Foreskin fibroblast (primary cell): ENCODE measurements at places on chromosomes 7 and 10.
A peak's percentile ranks its signal among the peaks of the same experiment; 100 is the strongest.

GRCh38 chr7:45626441-45627430 lies 52.6 kb downstream of the ADCY1 start:
- no peak for DNase-seq

- no peak for DNase-seq
Observed at GRCh38 chr7:25256333-25256819, 28.1 kb upstream of the NPVF start.

DNA sequence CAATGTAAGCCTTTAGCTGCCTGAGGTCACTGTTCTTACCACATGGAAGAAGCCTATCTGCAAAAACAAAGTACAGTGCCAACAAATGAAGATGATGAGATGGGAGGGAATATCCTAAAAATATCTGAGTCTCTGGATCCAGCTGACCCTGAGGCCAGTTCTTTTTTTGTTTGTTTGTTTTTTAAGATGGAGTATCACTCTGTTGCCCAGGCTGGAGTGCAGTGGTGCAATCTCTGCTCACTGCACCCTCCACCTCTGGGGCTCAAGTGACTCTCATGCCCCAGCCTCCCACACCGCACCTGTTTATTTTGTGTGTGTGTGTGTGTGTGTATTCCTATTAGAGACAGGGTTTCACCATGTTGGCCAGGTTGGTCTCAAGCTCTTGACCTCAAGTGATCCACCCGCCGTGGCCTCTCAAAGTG lies 44.9 kb downstream of the HYCC1 start:
- no peak for DNase-seq

DNA sequence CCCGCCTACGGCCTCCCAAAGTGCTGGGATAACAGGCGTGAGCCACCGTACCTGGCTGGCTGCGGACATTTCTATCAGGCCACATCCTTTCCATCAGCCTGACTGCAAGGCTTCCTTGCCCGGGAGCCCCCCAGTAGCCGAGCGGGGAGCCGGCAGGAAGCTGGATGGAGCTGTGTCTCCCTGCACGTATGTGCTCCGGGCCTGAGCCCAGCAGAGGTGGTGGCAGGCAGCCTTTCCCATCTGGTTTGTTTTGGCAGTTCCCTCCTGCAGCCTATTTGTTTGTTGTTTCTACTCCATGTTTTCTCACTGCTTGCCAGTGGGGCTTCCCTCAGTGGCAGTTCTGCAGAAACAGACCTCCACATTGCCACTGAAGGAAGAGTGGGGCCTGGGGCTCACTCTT lies 5.4 kb downstream of the POP7 start:
- DNase-seq: peak; percentile 34

- DNase-seq: no peak
Observed at GRCh38 chr10:14466257-14466656, 135.5 kb upstream of the FRMD4A start.

DNA sequence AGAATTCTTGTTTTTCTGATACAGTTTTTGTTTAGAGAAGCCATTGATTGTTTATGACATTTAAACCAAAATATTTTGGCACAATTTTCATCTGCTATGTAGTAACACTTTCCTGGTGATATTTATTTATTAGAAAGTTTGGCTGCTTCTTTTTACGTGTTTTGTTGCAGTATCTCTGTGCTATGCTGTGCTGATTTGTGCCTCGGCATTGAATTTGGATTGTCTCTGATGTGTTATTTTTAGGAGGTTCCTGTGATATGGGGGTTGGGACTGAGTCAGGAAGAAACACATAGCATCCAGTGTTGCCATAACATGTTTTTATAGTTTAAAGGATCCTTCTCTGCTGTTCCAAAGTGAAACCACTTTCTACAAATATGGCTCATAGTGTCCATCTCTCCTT lies 1197.7 kb upstream of the LRRN3 start:
- peak; percentile 35 for DNase-seq

DNA sequence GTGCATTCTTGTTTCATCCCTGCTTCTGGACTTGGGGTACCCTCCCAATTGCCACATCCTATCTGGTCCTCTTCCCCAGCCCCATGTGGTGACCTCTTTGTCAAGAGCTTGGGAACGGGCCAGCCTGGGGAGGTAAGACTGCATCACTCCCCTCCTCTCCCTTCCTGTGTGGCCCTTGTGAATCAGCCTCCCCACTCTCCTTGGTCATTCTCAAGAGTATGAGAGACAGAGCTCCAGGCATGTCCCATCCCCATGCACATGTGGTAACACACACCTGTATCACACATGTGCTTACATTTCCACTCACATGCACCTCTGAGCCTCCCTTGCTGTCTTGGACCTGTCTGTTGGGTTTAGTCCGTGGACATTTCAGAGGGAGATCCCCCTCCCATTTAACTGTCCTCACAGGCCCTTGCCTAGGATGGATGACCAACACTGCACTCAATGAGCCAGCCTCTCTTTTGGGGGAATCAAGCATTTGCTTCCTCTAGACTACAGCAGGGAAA lies 2.6 kb downstream of the MRPL43 start:
- DNase-seq: no peak

GRCh38 chr10:23055424-23056185 lies 39.8 kb upstream of the MSRB2 start:
- DNase-seq: no peak
